ENCODE measurements at places on chromosomes 7 and 10. TPM values are rescaled to one million over a fixed set of nuclear protein-coding genes. Genes with fewer than 3 reads are reported as not detected.

- no peaks in the 10 kb centered on the region for H3K27me3 ChIP-seq
- no peak overlapping the region for H3K4me3 ChIP-seq
- DNase-seq: no peak
- H3K4me1 ChIP-seq: no peaks in the 10 kb centered on the region
Observed at GRCh38 chr10:6220418-6221191, 17.9 kb downstream of the PFKFB3 start.

- no peak overlapping the region for H3K27ac ChIP-seq
- H3K4me3 ChIP-seq: no peak overlapping the region
- no peak for DNase-seq
- H3K27me3 ChIP-seq: peaks cover 53% of the 10 kb centered on the region
- H3K36me3 ChIP-seq: no peaks in the 10 kb centered on the region
Observed at GRCh38 chr10:122530177-122530576, 30.4 kb upstream of the DMBT1 start.

DNA sequence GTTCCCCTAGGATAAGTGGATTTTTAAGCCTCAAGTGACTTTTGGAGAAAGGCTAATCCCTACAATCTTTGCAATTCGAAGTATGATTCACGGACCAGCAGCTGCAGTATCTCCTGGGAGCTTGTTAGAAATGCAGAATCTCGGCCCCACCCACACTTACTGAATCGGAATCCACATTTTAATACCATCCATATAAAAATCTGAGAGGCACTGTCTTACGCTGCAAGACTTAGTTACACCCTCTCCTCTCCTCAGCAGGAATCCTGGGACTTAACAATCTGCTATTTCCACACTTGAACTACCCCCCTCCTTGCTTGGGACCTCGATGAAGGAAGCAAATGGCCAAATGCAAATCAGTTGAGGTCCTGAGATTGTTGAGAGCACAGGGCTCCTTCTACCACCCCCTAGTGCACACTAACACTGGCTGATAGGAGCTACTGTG, 21.0 kb downstream of the ITPRIP start:
- no peak overlapping the region for H3K4me3 ChIP-seq
- no peak overlapping the region for H3K27ac ChIP-seq
- no peaks in the 10 kb centered on the region for H3K4me1 ChIP-seq
- no peak for DNase-seq
- peaks cover 4% of the 10 kb centered on the region for H3K36me3 ChIP-seq
- no peaks in the 10 kb centered on the region for H3K27me3 ChIP-seq

- no peaks in the 10 kb centered on the region for H3K27me3 ChIP-seq
- no peaks in the 10 kb centered on the region for H3K36me3 ChIP-seq
- no peak overlapping the region for H3K4me3 ChIP-seq
- H3K4me1 ChIP-seq: peaks cover 11% of the 10 kb centered on the region
- DNase-seq: no peak
- H3K27ac ChIP-seq: no peak overlapping the region
Observed at GRCh38 chr10:28366994-28367393, 64.1 kb upstream of the MPP7 start.

DNA sequence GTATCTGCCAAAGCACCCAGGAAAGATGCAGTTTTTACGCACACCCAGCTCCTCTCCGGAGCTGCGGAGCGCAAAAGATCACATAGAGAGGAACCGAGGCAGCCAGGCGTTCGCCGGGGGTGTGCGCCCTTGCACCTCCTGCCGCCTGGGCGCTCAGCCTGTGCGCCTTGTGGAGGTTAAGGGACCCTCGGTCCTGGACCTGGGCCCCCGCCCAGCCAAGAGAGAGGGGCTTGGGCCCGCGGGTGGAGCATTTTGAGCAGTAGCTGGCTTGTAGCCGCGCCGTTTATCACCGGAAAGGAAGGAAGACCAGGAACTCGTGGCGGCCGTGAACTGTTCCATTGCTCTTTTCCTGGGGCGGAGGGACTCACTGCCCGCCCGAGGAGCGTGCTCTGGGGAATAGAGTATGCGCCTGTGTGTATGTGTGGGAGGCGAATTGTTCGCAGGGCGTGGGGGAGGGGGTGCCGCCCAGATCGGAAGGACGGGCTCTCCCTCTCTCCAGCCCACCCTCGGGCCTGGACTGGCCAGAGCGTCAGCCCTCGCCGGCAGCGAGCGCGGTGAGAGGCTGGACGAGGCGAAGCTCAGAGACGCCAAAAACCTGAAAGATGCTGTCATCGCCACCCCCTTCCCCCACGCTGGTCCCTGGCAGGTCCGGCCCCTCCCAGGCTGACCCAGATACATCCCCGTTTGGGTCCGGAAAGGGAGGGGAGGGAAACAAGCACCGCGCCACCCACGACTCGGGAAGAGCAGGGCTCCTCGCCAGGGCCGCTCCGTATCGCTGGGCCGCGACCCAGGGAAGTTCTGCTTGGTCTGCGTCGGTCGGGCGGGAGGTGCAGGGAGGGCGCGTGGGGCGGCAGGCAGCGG, 1.2 kb upstream of the WNT2 start:
- peaks cover 3% of the 10 kb centered on the region for H3K36me3 ChIP-seq
- peaks cover 12% of the 10 kb centered on the region for H3K4me1 ChIP-seq
- H3K27me3 ChIP-seq: peaks cover 88% of the 10 kb centered on the region
- DNase-seq: peak; percentile 13
- no peak overlapping the region for H3K27ac ChIP-seq

DNA sequence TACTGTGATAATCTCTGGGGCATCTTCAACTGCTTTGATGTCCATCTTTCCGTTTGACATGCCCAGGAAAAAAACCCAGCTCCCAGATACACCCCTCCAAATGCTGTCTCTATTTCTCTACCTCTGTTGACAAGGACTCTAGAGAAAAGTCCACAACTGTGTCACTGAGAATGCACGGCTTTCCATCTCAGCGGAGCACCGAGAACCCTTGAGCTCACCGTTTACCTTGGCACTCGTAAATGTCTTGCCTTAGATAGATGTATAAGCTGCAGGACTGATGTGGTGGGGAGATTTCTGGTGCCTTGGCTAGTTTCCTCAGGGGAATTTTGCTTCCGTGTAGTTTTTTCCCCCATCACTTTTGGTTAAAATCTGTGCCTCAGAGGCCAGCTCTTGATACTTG, 7.4 kb upstream of the MAPK8 start:
- H3K4me3 ChIP-seq: no peak overlapping the region
- peaks cover 2% of the 10 kb centered on the region for H3K4me1 ChIP-seq
- no peak for DNase-seq

DNA sequence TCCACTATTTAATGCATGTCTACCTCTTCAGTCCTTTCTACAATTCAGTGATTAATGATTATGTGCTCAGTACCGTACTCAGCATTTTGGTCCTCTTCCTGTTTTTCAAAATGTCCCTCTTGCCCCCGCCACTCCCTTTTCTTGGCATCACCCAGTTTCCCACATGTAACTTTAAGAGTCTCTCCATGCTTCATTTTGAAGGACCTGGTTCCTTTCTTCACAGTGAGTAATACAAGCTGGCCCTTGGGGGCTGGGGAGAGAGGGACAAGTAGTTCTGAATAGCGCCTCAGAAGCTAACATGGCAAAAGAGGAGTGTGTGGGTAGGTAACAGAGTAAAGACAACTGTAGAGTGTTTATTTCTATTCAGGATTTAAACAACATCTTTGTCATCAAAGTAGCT, 34.6 kb upstream of the SLIT1 start:
- H3K27me3 ChIP-seq: no peaks in the 10 kb centered on the region
- H3K4me1 ChIP-seq: peaks cover 7% of the 10 kb centered on the region
- DNase-seq: no peak
- no peak overlapping the region for H3K4me3 ChIP-seq

GRCh38 chr7:34838329-34838728, 180.3 kb downstream of the NPSR1 start:
- H3K4me1 ChIP-seq: peaks cover 27% of the 10 kb centered on the region
- H3K36me3 ChIP-seq: no peaks in the 10 kb centered on the region
- no peak overlapping the region for H3K4me3 ChIP-seq
- DNase-seq: no peak
- H3K27ac ChIP-seq: no peak overlapping the region

Gene ST8SIA6
- total RNA-seq: 0.36 TPM

Gene CLDN4
- total RNA-seq: 172 TPM
